ENCODE measurements at places on chromosomes 2 and 18. TPM values are rescaled to one million over a fixed set of nuclear protein-coding genes. Genes with fewer than 3 reads are reported as not detected.

DNA sequence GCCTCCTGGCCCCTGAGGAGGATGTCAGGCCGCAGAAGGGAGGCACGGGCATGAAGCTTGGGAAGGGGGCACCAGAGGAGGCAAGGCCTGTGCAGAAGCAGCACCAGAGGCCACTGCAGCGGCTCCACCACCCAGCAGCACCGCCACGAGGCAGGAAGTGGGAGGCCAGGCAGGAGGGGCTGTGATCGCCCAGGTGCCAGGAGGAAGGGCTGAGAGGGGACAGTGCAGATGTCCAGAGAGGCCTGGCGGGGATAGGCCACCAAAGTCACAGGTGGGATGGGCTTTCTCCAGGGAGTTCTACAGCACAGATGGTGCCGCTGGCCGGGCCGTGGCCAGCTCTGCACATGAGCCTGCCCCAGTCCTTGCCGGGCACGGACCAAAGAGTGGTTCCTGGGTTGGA lies 6.0 kb upstream of the ALPI start:
- DNase-seq, result no peak

Gene ALLC
- total RNA-seq, result 0.05 TPM

Gene SERPINB13
- total RNA-seq, result 0.99 TPM

DNA sequence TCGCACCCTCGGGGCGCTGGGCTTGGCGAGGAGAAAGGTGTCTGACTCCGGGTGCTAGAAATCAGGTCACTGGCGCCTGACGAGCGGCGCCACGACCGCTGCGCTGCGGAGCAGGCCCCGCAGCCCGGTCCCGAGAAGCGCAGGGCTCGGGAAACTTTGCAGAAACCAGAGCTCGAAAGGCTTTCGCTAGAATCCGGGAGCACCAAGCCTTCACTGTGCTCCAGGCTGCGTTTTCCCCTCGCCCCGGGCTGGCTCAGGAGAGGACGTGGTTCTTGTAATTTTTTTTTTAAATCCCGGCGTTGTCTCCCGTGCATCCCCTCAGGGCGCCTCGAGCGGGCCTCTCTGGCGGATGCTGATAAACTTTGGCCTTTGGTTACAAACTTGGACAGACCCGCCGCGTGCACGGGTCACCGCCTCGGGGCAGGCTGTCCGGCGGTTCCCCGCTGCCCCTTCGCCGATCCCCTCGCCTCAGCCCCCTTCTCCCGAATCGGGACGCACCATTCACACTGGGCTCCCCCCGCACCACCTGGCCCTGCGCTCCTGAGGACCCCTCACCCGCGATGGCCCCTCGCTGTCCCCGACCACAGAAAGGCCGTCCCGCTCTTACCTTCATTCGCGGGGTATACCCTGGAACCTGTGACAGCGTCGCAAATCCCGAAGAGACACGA lies 419 bp downstream of the EPHA4 start:
- no peak for DNase-seq

- no peak for DNase-seq
Observed at GRCh38 chr2:56416500-56417176, 232.8 kb downstream of the CCDC85A start.

DNA sequence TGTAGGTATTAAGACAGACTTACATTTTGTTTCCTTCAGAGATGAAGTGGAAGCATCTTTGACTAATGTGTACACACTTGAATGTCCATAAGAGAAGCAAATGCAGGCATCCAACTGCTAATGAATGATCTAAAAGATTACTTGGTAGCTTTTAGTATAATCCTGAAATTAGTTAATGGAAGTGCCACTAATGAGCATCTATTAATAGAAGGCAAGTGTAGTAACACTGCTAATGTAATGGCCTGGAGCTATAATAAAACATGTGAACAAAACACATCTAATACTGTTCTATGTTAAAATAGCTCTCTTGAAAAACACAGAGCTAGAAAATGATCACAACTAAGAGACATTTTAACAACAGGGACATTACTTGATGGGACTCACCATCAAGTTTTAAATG lies 225.3 kb downstream of the SLC8A1 start:
- DNase-seq, result no peak

GRCh38 chr18:49061991-49062831 lies 111.4 kb upstream of the SMAD7 start:
- DNase-seq, result no peak

Gene C1QL2
- total RNA-seq, result 0.05 TPM

DNA sequence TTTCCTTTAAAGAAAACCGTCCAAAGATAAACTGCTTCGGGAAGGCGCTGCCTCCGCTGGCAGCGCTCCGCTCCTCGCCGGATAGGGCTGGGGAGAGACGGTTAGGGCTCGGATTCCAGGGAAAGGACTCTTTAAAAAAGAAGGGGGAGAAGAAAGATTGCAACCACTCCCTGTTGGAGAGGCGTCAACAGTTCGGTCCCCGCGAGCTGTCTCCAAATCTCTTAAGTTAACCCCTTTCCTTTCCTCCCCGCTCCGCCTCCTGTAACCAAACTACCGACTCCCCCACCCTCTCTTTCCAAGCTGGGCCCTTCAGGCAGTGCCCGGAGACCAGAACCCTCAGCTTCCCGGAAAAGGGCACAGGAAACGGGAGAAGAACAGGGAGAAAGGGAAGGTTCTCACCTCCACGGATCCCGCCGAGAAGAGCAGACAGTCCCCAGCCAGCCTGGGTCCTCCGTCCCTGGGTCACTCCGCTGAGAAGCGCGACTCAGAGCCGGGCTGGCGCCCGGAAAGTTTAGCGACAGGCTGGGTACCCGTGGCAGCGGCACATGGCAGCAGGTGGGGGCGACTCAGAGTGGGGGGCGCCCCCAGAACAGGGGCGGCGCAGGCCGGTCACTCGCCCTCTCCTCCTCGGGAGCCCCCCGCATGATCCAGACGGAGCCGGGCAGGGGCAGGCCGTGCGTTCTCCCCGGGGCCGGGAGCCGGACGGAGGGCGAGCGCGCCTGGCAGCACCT lies 675 bp downstream of the FZD5 start:
- no peak for DNase-seq

Gene PKDCC
- total RNA-seq, result 77.8 TPM

DNA sequence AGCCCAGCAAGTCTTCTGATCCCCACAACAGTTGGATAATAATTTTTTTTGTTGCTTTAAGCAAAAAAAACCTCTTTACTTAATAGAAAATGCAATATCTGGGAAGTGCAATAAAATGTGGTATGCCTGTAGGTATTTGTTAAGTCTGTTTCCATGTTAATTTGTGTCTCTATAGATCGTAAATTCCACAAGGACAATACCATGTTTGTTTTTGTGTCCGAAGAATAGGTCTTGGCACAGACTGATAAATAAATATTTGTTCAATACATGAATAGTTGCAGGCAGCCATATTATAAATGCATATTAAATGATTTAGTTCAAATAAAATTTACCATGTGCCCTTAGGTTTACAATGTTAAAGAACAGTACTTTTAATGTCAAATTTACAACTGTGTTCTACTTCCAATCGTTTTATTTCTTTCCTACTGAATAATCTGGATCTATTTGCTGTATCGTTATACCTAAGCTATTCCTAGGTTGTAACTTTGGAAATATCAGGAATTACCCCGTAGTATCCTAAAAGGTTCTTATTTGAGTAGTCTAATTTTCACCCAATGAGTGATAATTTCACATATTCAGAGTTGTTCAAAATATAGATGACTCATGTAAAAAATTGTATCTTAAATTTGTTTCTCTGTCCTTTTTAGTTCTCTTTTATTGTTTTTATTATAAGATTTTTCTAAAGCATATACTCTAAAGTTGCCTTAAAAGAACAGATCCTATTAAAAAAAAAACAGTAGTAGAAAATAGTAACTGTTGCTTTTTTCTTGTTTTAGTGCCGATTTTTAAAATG lies 151.8 kb downstream of the EHBP1 start:
- no peak for DNase-seq

- DNase-seq, result no peak
Observed at GRCh38 chr18:31563778-31564177, 27.9 kb upstream of the TTR start.

DNA sequence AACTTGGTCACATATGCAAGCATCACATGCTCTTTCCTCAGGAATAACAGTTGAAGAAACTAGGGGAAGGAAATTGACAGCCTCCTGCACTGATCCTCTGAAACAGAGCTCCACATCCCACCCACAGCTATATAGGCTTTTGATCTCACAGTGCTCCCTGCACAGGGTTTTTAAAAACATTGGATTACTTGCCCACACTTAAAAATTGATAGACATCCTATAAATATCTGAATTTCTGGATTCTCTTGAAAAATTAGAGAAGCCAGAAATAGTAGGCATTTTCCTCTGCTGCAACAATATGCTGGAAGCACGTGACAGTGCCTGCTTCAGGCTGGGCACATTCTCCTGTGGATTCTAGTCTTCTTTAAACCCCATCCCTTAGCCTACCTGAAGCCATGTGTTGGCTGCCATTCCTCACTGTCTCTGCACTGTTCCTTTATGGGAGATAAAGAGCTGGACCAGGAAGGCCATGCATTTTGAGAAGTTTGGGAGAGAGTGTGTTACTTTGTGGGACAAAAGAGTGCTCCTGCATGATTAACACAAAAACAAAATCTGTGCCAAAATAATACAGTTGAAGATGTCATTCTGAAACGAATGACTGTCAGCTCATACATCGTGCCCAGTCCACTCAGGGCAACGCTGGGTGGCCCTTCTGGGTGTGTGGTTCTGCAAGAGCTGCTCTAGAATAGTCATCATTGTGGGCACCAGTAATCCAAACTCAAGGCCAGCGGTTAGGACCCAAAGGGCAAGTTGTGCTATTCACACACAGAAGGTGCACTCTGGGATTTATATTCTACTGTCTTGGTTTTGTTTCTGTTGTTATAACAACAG lies 59.8 kb downstream of the GYPC start:
- no peak for DNase-seq

GRCh38 chr2:10378189-10378588 lies 69.9 kb downstream of the ODC1 start:
- DNase-seq, result peak; percentile 50

Gene ANAPC1
- 34.1 TPM for total RNA-seq

DNA sequence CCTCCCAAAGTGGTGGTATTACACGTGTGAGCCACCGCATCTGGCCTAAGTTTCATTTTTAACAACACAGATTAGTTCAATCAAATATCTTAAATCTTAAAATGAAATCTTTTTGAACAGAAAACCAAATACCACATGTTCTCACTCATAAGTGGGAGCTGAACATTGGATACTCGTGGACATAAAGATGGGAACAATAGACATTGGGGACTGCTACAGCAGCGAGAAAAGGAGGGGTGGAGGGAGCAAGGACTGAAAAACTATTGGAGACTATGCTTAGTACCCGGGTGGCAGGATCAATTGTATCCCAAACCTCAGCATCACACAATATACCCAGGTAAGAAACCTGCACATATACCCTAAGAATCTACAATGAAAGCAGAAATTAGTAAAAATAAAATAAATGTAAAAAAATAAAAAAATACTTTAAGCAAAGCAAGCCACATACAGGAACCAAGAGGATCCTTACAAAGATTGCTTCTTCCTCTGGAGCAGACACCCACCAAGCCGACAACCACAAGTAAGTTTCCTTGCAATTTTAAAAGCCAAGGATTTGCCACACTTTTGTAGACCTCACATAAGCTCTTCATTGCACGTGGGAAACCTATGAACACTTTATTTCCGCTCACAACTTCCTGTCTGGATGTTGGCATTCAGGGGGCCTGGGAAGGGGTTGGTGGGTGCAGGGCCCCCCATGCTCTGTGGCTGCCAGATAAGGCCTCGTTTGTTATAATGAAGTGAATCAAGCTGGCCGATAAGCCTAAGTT lies 147.9 kb downstream of the MYCN start:
- DNase-seq, result no peak

DNA sequence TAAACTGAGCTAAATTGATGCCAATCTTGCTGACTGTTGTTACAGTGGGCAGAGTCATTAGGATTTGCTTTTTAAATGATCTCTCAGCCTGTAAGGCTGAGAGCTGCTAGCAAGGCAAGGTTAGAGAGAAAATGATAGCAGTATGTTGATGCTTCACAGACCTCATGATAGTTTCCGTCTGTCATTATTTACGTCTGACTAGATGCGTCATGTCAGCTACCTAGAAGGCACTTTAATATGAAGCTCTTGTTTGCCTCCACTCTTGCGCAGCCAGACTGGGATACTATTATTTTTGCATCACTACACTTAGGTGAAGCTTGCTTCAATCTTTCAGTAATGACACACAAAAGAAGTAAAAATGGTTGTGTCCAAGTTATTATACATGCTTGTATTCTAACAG lies 313.8 kb downstream of the LNPK start:
- DNase-seq, result no peak

Gene LYPD6B
- total RNA-seq, result 0.24 TPM

DNA sequence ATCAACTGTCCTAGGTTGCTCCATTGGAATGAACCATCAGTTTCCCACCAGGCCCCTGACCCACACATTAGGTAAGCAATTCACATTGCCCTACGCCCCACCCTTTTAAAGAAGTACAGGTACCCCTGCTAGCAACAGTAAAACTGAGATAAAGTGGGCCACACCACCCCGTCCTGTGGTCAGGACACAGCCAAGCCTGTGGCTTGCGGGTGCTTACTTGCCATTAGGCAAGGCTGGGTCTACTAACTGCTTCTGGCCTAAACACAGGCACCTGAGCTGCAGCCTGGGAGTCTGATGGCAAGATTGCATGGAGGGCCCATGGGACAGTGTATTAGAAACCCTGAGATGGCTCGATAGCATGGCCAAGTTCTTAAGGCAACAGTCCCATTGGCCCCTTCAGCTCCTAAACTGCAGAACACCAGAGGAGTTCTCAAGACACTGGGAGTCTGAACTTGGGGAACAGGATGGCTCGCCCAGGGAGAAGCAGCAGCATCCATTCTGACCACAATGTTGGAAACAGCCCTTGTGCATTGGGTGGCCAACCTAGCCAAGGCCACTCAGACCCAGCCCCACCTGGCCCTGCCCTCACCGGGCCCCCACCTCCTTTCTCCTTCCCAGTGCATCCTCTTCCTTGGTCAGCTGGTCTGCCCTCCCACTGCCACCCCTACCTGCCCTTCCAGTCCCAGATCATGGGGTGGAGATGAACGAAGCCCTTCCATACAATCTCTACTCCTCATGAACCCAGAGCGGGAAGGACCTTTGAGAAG lies 177.1 kb downstream of the TNS1 start:
- no peak for DNase-seq

- no peak for DNase-seq
Observed at GRCh38 chr18:3055816-3056215, 42.9 kb upstream of the LPIN2 start.

DNA sequence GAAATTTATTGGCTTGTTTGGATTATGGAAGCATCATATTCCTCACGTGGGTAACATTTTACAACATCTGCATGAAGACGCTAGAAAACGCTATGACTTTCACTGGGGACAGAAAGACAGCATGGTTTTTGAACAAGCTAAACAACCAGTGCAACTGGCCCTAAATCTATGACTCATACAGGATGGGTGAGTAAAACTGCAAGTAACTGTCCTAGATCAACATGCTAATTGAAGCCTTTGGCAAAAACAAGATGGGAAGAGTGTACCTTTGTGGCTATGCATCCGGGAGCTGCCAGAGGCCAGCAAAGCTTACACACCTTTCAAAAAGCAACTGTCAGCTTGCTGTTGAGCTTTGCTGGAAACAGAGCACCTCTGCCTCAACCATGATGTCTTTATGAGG lies 1096.0 kb upstream of the DDX18 start:
- DNase-seq, result no peak

- DNase-seq, result no peak
Observed at GRCh38 chr2:20224716-20225293, at the start of gene SDC1. Gene SDC1, minus strand, starts transcription at chr2:20225130. Its CDS starts 263 bp downstream, at chr2:20224867.

GRCh38 chr2:148739454-148740105 lies 95.0 kb downstream of the EPC2 start:
- no peak for DNase-seq

All from thymus (tissue), 14 donors.